ENCODE measurements at places on chromosomes 6 and 20. TPM values are rescaled to one million over a fixed set of nuclear protein-coding genes. Genes with fewer than 3 reads are reported as not detected.

Gene BAG2
- total RNA-seq, result 9.5 TPM

Gene PLCB4
- 3.0 TPM for total RNA-seq

Gene TRAPPC3L
- total RNA-seq, result not detected

Gene DOK5
- not detected for total RNA-seq

Gene GRIK2
- 0.29 TPM for total RNA-seq

Gene C6orf58
- not detected for total RNA-seq

Gene POPDC3
- total RNA-seq, result 0.84 TPM

Gene GSS
- 138 TPM for total RNA-seq

GRCh38 chr6:45480752-45481415 is 103.2 kb upstream of the SUPT3H start:
- H3K36me3 ChIP-seq, result no peaks in the 10 kb centered on the region
- H3K4me3 ChIP-seq, result no peak overlapping the region
- no peak overlapping the region for H3K27ac ChIP-seq
- no peaks in the 10 kb centered on the region for H3K27me3 ChIP-seq
- H3K4me1 ChIP-seq, result no peaks in the 10 kb centered on the region

- no peak overlapping the region for H3K27ac ChIP-seq
- H3K27me3 ChIP-seq, result no peaks in the 10 kb centered on the region
- no peaks in the 10 kb centered on the region for H3K36me3 ChIP-seq
- DNase-seq, result no peak
Observed at GRCh38 chr20:5606350-5606749, 143.9 kb upstream of the SHLD1 start.

GRCh38 chr6:149347067-149347466 is 29.6 kb downstream of the TAB2 start:
- no peak overlapping the region for H3K4me3 ChIP-seq
- H3K27ac ChIP-seq, result no peak overlapping the region
- no peaks in the 10 kb centered on the region for H3K27me3 ChIP-seq
- no peak for DNase-seq
- H3K36me3 ChIP-seq, result no peaks in the 10 kb centered on the region

GRCh38 chr20:8851446-8851845 is 217.4 kb upstream of the PLCB4 start:
- DNase-seq, result no peak
- H3K27ac ChIP-seq, result no peak overlapping the region
- no peak overlapping the region for H3K4me3 ChIP-seq
- no peaks in the 10 kb centered on the region for H3K27me3 ChIP-seq

- H3K4me1 ChIP-seq, result no peaks in the 10 kb centered on the region
- no peak overlapping the region for H3K4me3 ChIP-seq
- H3K27me3 ChIP-seq, result no peaks in the 10 kb centered on the region
- H3K27ac ChIP-seq, result no peak overlapping the region
Observed at GRCh38 chr6:70763754-70764510, 96.2 kb downstream of the SMAP1 start.

DNA sequence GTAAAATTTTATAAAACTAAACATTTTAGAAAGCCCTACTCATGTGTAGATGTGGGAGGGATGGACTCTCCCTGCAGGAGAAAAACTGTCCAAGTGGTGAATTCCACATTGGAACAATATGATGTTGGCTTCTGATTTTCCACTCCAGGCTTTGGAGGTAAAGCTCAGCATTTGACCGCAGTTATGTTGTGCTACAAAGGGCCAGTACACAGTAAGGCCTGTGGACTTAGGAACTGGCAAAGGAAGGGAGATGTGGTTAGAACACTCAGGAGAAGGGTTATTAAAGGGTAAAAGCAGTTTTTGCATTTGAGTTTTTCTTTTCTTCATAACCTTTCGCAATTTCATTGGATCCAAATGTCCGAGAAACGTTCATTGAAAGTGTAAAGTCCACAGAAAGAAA is 150.3 kb upstream of the SASH1 start:
- H3K4me3 ChIP-seq, result no peak overlapping the region
- peaks cover 36% of the 10 kb centered on the region for H3K4me1 ChIP-seq
- H3K27me3 ChIP-seq, result no peaks in the 10 kb centered on the region
- no peaks in the 10 kb centered on the region for H3K36me3 ChIP-seq
- DNase-seq, result no peak

DNA sequence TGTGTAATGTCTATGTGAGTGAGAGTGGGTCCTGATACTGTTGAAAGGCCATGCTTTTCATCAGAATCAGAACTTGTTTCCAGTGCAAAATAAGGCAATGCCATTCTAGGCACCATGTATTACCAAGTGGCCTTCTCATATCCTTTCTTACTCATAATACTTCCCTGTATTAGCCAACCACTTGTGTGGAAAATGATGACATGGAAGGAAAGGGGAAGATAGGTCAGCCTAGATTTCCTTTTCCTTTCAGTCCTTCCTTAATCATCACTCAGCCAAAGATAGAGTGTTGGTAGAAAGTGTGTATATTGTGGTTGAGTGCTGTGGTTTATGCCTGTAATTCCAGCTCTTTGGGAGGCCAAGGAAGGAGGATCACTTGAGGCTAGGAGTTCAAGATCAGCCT is 158.6 kb upstream of the PREP start:
- H3K36me3 ChIP-seq, result no peaks in the 10 kb centered on the region
- DNase-seq, result no peak
- no peak overlapping the region for H3K4me3 ChIP-seq
- H3K27me3 ChIP-seq, result no peaks in the 10 kb centered on the region

DNA sequence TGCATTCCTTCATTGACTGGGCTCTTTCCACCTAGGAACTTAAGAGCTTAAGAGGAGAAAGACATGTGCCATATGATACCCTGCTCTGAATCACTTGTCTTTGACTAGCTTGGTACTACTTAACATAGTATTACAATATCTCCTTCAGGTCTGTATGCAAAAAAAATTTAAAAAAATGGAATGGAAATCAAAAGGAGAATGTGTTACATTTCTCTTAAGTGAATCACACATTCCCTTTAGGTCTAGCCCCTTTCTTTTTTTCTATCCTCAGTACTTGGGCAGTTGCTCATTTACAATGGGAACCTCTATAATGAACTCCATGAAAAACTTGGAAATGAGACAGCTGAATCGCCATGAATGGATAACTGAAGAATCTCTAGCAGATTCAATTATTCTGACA is 53.8 kb downstream of the SLC35F1 start:
- no peaks in the 10 kb centered on the region for H3K36me3 ChIP-seq
- no peak overlapping the region for H3K4me3 ChIP-seq
- H3K27ac ChIP-seq, result no peak overlapping the region
- no peak for DNase-seq
- H3K4me1 ChIP-seq, result no peaks in the 10 kb centered on the region

DNA sequence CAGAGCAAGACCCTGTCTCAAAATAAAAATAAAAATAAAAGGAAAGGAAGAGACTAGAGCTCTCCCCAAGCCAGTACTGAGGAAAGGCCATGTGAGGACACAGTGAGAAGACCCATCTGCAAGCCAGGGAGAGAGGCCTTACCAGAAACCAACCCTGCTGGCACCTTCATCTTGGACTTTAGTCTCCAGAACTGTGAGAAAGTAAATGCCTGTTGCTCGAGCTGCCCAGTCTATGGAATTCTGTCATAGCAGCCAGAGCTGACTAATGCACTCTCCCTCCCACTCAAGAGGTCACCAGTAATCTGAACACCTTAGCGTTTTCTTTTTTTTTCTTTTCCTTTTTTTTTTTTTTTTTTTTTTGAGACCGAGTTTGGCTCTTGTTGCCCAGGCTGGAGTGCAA is 7.3 kb upstream of the PRPH2 start:
- H3K27me3 ChIP-seq, result no peaks in the 10 kb centered on the region
- peaks cover 4% of the 10 kb centered on the region for H3K4me1 ChIP-seq
- DNase-seq, result peak; percentile 9
- no peak overlapping the region for H3K27ac ChIP-seq
- no peaks in the 10 kb centered on the region for H3K36me3 ChIP-seq

- no peaks in the 10 kb centered on the region for H3K27me3 ChIP-seq
- H3K36me3 ChIP-seq, result no peaks in the 10 kb centered on the region
- peak overlapping the region; percentile 9 for H3K4me3 ChIP-seq
Observed at GRCh38 chr6:158853880-158854213, 34.7 kb upstream of the EZR start.

Data from Caco-2 (cell line).